Amniotic stem cell (primary cell): ENCODE measurements at places on chromosomes 3 and 15.

DNA sequence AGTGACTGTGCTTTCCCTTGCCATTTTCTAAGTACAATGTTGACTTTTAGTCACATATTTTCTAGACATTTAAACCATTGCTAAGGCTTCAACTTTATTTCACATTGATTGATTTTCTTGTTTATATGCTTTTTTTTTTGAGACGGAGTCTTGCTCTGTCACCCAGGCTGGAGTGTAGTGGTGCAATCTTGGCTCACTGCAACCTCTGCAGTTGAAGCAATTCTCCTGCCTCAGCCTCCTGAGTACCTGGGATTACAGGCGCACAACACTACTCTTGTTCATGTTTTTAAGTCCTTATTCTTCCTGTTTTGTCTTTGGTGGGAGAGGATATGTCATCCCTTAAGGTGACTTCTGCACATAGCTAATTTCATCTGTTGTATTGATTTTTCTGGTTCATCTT is 74.9 kb upstream of the LRRFIP2 start:
- DNase-seq = no peak

DNA sequence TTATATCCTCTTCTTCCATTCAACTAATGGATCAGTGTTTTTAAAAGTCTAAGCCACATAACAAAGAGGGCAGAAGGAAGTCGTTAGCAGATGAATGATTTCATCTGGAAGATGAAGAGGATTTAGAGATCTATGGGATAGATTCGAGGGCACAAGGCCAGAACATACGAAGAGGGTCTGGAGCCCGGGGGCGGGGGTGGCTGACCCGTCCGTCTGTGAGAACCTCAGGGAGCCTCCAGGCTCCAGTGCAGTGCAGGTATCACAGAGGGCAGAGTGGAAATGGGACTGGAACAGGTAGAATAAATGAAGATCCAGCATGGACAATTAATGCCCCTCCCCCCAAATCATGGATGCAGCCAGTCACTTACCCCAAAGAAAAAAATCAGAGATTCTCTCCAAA is 1.5 kb upstream of the GOLGA8B start:
- DNase-seq = no peak

- no peak for DNase-seq
Observed at GRCh38 chr3:37505415-37505814, 331.0 kb upstream of the LRRFIP2 start.

DNA sequence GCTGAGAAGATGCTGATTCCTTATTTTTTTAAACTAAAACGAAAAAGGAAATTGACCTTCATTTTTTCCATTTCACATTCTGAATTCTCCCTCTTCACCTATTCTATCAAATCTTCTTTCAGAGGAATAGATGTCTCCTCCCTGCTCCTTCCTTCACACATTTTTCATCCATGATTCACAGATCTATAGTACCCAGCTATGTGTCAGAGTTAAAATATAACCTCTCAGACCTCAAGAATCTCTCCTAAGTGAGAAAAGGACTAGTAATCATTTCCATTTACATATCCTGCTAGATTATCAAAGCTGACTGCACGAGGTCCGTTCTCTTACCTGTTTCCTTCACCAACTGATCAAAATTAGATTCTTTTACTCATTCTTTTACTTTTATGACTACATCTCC is 1297.6 kb upstream of the ALCAM start:
- no peak for DNase-seq

DNA sequence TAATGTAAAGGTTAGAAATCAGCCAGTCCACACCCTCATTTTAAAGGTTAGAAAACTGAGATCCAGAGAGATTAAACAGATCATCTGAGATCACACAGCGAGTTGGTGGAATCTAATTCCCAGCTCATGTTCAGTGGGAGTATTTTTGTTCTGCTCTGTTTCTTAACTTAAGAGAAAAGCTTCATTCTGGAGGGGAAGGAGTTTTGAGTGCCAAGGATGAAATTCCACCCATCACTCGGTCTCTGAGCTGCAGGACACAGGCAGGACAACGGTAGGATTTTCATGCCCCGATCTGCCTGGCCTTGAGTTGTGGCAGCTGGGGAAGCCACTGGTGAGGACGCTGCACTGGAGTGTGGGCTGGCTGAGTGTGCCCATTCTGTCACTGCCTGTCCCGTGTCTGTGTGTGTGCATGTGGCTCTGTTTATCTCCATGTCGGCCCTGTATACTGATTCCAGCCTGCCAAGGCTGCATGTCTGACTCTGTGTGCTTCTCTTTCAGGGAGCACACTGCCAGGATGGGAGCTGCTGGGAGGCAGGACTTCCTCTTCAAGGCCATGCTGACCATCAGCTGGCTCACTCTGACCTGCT is 94.3 kb downstream of the CEMIP start:
- DNase-seq = no peak

GRCh38 chr15:95267481-95267880 is 1036.1 kb downstream of the MCTP2 start:
- DNase-seq = no peak

DNA sequence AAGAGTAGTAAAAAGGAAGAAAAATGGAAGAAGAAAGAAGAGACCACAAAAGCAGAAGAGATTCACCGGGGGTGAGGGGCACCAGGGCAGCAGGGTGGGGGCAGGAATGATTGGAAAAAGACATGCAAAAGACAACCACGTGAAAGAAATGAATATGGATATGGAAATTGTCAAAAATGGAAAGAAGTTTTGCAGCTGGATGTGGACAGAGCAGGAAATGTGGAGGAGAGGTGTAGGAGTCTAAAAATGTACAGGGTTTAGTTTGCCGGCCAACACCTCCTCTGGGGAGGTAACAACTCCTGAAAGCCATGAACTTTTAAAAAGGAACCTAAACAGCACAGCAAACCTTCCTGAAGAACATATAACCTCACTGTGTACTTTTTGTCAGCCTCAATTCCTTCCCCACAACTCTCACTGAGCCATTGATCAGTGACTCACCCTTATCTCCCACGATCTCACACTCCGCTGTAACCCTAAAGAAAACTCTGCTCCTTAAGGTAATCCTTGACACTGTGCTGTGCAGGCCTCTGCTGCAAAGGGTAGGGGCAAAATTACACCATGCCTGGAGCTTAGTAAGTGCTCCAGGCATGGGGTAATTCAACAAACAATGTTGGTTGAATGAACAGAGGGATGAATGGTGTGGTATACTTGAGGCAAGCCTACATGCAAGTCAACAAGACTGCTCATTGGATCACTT is 100.2 kb upstream of the BOC start:
- DNase-seq = no peak

- DNase-seq = no peak
Observed at GRCh38 chr15:82133251-82133650, 87.4 kb upstream of the MEX3B start.

- DNase-seq = no peak
Observed at GRCh38 chr3:54556630-54557029, 371.2 kb downstream of the LRTM1 start.

DNA sequence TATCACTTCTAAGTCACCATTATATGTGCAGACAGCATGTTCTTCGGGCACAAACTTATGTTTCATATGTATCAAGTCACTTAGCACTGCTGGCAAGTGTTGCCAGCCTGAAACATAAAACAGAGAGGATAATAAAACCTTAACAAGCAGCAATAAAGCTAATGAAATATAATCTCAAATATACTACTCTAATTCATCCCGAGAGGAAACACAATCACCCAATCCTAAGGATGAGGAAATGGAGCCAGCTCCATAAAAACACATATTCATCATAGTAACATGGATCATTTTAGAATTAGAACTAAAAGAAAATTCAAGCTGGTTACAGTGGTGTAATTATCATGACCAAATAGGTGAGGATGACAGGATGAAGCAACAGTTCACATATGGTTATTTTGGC is 1072.7 kb downstream of the EPHA3 start:
- DNase-seq = no peak

DNA sequence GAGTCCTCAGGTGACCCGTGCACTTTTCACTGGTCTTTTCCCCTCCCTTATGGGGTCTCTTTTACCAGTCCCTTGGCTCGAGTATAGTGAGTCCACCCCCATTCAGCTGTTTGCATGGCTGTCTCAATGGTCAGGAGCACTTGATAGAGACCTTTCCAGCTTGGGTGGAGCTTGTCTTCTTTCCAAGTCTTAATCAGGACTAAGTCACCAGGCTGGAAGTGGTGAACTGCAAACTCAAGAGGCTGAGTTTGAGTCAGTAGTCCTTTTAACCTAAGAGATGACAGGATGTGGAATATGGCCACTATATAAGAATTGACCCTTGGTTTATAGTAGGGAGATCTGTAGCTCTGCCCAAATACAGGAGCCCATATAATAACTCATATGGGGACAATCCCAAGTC is 279.7 kb downstream of the PYDC2 start:
- no peak for DNase-seq

DNA sequence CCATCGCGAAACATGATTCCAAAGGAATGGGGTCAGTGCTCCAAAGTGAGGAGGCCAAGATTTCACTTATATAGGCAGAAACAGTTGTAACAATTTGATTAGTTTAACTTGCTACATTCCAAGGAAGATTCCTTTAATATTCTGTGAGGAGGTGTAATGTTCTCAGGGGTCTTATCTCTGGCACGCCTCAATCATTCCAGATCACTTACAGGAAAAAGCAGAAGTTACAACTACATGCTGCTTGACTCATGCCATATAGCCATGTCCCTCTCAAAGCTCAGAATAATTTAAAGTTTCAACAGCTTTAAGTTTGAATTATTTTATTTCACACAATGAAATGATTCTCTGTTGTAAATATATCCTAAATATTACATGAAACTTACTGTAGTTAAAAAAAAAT is 3.5 kb upstream of the FYTTD1 start:
- no peak for DNase-seq

GRCh38 chr3:136733317-136733833 is 18.8 kb downstream of the STAG1 start:
- no peak for DNase-seq

DNA sequence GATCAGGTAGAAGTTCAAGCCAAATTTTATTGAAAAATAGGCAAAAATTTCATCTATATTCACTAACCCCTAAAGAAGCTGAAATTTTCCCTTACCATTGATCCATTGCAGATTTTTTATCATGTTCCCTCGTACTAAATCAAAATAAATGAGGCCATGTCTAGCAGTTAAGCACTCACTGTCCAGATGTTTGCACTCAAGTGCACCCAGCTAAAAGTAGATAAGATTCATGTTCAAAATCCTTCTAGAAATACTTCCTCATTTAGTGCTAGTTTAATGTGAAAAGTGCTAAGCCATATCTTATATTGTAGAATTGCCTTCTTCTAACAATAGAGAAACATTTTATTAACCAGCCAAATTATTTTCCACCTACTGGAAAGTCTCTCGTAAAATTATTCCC is 164.7 kb upstream of the UBE2E2 start:
- no peak for DNase-seq

DNA sequence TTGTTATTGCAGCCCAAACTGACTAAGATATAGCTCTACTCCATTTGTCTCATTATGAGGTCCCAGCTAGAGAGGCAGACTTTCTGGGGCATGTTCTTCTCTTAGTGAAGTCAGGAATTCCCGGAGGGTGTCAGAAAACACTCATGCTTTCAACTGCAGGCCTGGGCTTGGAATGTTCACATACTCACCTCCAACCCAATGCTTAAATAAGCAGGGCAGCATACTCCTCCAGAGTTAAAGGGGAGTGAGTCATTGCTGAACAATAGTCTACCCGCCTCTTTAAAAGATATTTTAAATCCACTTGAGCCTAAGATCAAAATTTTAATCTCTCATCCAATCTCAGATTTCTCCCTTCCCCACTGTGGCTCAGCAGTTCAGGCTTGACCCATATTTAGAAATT is 167.8 kb upstream of the DPH6 start:
- no peak for DNase-seq

DNA sequence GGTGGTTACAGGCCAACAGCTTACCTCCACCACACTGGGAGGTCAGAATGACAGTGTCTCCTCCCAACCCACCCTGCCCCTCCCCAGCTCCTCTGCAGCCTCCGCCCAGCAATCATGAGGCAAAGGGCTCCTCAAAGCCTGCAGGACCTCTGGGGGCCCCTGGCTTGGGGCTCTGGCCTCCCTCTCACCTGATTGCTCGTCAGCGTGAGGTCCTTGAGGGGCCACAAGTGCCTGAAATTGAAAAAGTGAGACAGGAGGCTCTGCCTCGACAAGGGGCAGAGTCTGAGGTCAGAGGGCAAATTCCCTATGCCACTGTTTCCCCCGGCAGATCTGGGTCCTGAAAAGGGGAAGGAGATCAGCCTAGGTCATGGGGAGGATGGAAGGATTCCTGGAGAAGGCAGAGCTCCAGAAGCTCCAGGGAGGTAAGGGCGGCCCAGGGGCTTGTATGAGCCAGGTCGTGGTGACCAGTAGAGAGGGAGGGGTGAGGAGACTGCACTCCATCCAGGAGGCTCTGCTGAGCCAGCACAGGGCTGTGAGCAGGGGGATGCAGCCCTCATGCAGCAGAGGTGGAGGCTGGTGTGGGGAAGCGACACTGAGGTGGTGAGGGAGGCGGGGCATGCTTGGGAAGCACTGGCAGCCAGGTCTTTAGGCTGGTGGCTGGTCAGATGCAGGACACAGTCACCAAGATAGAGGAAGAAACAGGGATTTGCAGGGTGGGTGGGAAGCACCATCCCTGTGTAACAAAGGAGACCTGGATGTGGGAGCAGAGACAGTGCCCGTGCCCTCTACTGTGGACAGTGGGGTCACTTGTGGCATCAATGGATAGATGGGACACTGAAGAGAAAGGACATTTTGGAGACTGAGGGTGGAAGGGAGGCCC is 20.1 kb downstream of the ALS2CL start:
- DNase-seq = no peak

- no peak for DNase-seq
Observed at GRCh38 chr3:45786801-45787495, 9.4 kb downstream of the SLC6A20 start.

DNA sequence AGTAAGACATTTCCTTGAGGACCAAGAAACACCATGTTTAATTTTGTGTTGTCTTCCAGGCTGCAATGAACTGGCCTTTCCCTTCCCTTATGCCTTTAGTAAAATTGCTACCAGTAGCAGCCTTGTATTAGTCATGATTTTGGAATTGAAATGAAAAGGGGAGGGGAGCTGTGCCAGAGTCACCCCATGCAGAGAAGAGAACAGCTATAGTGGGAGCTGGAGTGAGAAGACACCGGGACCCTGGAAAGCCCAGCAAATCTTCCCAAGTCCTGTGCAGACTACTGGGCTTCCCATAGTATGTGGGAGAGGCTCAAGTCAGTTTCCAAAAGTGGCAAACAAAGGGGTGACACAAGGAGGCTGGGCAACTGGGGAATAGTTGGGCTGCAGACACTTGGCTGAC is 178.5 kb downstream of the NR1D2 start:
- no peak for DNase-seq

DNA sequence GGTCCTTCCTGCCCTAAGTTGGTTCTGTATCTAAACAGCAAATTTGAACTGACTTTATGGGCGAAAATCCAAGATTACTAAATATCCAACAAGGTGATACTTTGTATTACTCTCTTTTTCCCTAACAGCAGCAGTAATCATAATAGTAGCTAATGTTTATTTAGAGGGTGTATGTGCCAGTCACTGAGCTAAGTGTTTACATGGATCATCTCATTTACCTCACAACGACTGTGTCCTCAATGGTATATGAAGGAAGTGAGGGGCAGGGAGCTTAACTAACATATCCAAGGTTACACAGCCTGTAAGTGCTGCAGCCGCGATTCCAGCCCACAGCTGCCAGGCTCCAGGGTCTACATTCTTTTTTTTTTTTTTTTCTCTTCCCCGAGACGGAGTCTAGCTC is 10.3 kb upstream of the LRRC34 start:
- no peak for DNase-seq
